ENCODE measurements at places on chromosomes 5 and 9.

DNA sequence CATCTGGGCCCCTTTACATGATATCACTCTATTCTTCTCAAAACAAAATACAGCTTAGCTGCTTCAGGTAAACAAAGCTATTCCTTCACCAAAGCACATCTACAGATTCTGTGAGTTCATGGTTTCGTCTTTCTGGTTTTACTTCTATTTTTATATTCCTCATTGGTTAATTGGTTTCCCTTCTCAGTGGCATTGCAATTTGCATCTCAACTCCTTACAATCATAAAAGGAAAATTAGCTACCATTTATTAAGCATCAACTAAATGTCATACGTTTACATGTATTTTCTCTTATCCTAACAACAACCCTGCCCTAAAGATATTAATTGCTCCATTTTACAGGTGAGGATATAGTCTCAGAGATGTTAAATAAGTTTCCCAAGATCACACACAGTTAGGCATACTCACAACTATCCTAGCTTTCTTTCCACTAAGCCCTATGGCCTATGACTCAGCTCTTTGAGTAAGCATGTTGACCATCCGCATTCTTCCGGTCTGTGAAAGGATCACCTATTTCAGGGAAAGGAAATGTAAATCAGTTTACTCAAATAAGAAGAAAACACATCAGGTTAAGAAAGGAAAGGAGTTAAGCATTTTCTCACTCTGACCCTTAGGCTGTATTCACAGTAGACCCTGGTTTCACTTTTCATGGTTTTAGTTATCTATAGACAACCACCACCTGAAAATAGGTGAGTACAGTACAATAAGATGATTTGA is 146.1 kb downstream of the CAAP1 start:
- DNase-seq: no peak

DNA sequence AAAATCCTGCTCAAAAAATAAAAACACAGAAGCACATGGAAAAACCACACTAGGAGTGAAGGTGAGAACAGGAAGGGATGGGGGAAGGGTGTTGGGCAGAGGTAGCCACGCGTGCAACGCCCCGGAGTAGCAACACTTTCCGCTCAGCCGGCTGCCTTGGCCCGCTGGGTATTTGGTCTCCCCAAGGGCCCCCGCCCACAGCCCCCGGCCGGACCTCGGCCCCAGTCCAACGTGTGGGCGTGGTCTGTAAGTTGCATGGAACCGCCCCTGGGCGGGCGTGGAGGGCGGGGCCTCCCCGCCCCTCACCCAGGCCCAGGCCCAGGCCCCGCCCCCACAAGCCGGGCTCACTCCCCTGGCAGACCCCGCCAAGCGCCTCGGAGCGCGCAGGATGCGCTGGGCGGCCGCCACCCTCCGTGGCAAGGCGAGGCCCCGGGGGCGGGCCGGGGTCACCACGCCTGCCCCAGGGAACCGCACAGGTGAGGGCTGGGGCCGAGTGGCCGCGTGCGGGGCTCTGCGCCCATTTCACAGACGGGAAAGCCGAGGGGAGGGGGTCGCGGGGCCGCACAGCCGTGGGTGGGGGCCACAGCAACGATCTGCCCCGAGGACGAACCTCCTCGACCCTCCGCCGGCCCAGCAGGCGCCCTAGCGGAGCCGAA is at the start of gene SUSD3:
TSS of gene SUSD3 (plus strand) at position 347 of the 656 bp plus-strand sequence. CDS start at position 389, 42 bp downstream.
- DNase-seq: peak; percentile 90

- no peak for DNase-seq
Observed at GRCh38 chr9:94984891-94985476, 258.5 kb downstream of the AOPEP start.

GRCh38 chr5:74294231-74294705 is 346.3 kb downstream of the ENC1 start:
- no peak for DNase-seq
